ENCODE measurements at places on chromosomes 3 and 15.

- H3K4me1 ChIP-seq: no peaks in the 10 kb centered on the region
- no peak for DNase-seq
- H3K36me3 ChIP-seq: no peaks in the 10 kb centered on the region
- no peaks in the 10 kb centered on the region for H3K27me3 ChIP-seq
- H3K27ac ChIP-seq: no peak overlapping the region
- H3K4me3 ChIP-seq: no peak overlapping the region
Measured at GRCh38 chr3:120864541-120864940, 43.5 kb upstream of the STXBP5L start.

- no peak for DNase-seq
- no peaks in the 10 kb centered on the region for H3K4me1 ChIP-seq
- H3K4me3 ChIP-seq: no peak overlapping the region
- no peaks in the 10 kb centered on the region for H3K27me3 ChIP-seq
- no peak overlapping the region for H3K27ac ChIP-seq
- no peaks in the 10 kb centered on the region for H3K36me3 ChIP-seq
Measured at GRCh38 chr3:79516795-79517194, 251.0 kb downstream of the ROBO1 start.

- H3K4me3 ChIP-seq: no peak overlapping the region
- H3K27ac ChIP-seq: peak overlapping the region; percentile 15
- peak; percentile 12 for DNase-seq
- no peaks in the 10 kb centered on the region for H3K27me3 ChIP-seq
- no peaks in the 10 kb centered on the region for H3K36me3 ChIP-seq
Measured at GRCh38 chr15:78223396-78224022, 10.9 kb downstream of the ACSBG1 start.

DNA sequence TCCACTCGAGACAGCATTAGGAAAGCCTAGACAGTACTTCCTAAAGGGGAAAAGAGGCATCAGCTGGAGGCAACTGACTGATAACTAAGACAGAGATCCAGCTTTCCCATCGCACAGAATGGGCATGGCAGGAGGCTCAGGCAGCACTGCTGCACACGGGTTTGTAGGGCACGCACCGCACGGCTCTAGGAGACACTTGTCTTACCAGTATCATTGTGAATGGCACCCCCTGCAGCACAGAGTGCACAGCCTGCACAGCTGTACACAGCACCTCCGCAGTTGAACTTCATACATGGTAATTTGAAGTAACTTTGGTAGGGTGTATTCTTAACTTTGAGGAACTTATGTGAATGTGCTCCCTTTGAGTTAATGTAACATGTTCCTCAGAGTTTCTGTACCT is 281.6 kb downstream of the PLCL2 start:
- peaks cover 51% of the 10 kb centered on the region for H3K36me3 ChIP-seq
- H3K4me3 ChIP-seq: no peak overlapping the region
- no peak overlapping the region for H3K27ac ChIP-seq
- no peaks in the 10 kb centered on the region for H3K4me1 ChIP-seq

GRCh38 chr3:134939978-134940377 is 144.9 kb downstream of the EPHB1 start:
- no peaks in the 10 kb centered on the region for H3K27me3 ChIP-seq
- no peaks in the 10 kb centered on the region for H3K4me1 ChIP-seq
- DNase-seq: no peak
- H3K36me3 ChIP-seq: no peaks in the 10 kb centered on the region

DNA sequence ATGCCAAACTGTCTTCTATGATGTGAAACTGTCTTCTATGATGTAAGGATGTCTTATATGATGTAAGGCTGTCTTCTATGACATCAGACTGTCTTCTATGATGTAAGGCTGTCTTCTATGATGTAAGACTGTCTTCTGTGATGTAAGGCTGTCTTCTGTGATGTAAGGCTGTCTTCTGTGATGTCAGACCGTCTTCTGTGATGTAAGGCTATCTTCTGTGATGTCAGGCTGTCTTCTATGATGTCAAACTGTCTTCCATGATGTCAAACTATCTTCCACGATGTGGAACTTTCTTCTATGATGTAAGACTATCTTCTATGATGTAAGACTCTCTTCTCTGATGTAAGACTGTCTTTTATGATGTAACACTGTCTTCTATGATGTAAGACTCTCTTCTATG is 27.9 kb downstream of the MGLL start:
- peaks cover 29% of the 10 kb centered on the region for H3K4me1 ChIP-seq
- no peaks in the 10 kb centered on the region for H3K36me3 ChIP-seq
- no peak for DNase-seq
- no peaks in the 10 kb centered on the region for H3K27me3 ChIP-seq
- H3K4me3 ChIP-seq: no peak overlapping the region

GRCh38 chr3:74036568-74036967 is 411.8 kb upstream of the PDZRN3 start:
- DNase-seq: no peak
- H3K36me3 ChIP-seq: no peaks in the 10 kb centered on the region
- no peaks in the 10 kb centered on the region for H3K27me3 ChIP-seq
- no peak overlapping the region for H3K4me3 ChIP-seq

DNA sequence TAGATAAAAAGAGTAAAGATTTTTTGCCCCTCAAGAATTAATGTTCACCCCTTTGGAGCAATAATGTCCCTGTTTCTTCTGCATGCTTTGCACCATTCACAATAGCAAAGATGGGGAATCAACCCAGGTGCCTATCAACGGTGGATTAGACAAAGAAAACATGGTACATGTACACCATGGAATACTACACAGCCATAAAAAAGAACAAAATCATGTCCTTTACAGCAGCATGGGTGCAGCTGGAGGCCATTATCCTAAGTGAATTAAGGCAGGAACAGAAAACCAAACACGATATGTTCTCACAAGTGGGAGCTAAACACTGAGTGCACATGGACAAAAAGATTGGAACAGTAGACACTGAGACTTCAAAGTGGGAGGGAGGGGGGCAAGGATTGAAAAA is 35.2 kb downstream of the AAGAB start:
- no peak overlapping the region for H3K4me3 ChIP-seq
- H3K4me1 ChIP-seq: no peaks in the 10 kb centered on the region
- H3K27ac ChIP-seq: no peak overlapping the region
- H3K27me3 ChIP-seq: no peaks in the 10 kb centered on the region

DNA sequence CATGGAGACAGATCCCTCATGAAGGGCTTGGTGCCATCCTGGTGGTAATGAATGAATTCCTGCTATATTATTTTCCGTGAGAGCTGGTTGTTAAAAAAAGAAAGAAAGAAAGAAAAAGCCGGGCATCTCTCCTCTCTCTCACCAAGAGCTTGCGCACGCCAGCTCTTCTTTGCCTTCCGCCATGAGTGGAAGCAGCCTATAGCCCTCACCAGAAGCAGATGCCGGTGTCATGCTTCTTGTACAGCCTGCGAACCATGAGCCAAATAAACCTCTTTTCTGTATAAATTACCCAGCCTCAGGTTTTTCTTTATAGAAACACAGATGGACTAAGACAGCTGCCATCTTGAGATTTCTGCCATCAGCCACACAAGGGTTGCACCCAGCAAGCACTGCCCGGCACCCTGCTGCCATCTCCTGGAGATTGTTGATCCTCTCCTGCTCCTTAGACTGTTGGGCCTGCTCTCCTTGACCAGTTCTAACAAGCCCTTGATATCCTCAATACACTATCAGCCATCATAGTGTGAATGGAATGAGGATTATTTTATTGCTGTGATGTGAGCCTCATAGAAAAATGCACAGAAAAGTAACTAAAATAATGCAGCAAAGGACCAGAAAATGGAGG is 3.5 kb upstream of the AHSG start:
- DNase-seq: no peak
- no peak overlapping the region for H3K27ac ChIP-seq
- peaks cover 1% of the 10 kb centered on the region for H3K4me1 ChIP-seq
- no peak overlapping the region for H3K4me3 ChIP-seq
- peaks cover 3% of the 10 kb centered on the region for H3K27me3 ChIP-seq

DNA sequence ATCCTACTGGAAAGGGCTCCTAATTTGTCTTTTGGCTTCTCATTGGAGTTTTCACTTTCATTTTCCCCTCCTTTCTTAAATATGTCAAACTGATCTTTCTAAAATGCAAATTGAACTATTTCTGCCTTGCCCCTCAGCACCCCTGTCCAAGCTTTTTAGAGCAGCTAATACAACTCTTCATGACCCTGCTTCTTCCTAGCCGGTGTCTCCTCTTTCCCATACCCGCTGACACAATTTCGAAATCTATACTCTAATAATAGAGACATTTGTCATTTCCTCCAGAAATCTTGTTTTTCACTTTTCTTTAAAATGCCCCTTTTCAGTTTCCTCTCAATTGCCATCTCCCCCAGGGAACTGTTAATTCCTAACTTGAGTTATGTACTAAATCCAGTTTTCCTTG is 2.9 kb upstream of the EPHA3 start:
- no peak overlapping the region for H3K27ac ChIP-seq
- H3K4me1 ChIP-seq: peaks cover 17% of the 10 kb centered on the region
- peaks cover 40% of the 10 kb centered on the region for H3K27me3 ChIP-seq
- DNase-seq: no peak

DNA sequence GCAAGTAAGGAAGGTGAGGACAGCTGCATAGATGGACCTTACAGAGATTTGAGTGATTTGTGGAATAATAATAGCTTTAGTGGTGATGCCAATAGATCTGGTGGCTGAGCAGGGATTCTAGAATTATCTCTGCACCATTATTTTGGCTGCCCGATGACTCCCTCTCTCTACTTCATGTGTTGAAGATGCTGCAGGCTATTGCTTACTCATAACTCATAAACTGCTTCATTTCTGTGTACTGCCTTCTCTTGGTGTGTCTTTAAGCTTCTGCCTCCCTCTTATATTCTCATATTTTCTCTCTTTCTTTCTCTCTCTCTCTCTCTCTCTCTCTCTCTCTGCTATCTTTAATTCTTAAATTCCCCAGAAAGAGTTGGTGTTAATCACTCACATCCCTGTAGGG is 256.0 kb upstream of the TRIM42 start:
- H3K27me3 ChIP-seq: no peaks in the 10 kb centered on the region
- no peaks in the 10 kb centered on the region for H3K4me1 ChIP-seq
- no peak for DNase-seq
- no peak overlapping the region for H3K27ac ChIP-seq

DNA sequence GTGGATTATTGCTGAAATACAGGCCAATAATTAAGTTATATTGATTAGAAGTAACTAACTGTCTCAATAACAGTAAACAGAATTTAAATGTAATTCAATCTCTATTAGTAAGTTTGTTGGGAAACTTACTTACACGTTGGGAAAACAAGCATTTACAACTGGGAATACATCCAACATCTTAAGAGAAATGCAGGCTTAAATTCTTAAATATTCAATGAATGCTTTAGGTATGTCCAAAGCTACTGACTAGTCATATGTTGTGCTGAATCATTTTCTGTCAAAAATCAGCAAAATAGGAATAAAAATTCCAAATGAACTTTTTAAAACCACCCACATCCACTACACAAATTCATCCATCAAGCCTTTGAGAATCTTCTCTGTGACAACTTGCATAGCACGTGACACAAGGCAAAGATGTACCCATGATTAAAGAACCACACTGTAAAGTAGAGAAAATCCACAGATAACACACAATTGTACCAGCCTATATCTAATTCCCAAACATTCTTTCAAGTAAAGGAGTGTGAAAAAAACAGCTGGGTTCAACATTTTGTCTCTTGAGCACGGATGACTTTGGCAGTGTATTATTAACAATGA is 60.0 kb downstream of the NMNAT3 start:
- H3K27me3 ChIP-seq: no peaks in the 10 kb centered on the region
- no peaks in the 10 kb centered on the region for H3K36me3 ChIP-seq
- no peak overlapping the region for H3K27ac ChIP-seq
- H3K4me1 ChIP-seq: no peaks in the 10 kb centered on the region
- H3K4me3 ChIP-seq: no peak overlapping the region
- no peak for DNase-seq

- no peak overlapping the region for H3K4me3 ChIP-seq
- H3K36me3 ChIP-seq: no peaks in the 10 kb centered on the region
- H3K4me1 ChIP-seq: no peaks in the 10 kb centered on the region
- no peak for DNase-seq
- no peaks in the 10 kb centered on the region for H3K27me3 ChIP-seq
- no peak overlapping the region for H3K27ac ChIP-seq
Measured at GRCh38 chr3:73568371-73568862, 56.3 kb downstream of the PDZRN3 start.

DNA sequence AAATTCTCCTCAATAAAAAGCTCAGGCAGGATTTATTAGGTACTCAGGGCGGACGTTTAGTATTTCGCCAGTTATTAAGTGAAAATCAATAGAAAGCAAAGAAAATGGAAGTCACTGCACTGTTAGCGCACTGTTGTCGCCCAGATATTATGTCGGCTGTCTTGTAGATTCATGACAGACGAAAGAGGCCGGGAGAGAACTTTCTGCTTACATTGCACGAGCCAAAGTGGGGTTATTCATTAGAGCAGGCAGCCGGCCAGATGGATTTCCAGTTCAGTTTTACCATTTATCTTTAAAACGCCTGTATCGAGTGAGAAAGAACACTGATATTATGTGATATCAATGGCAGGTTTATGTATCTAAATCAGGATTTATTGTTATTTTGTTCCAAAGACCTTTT is 866.0 kb upstream of the NR2F2 start:
- H3K4me1 ChIP-seq: peaks cover 2% of the 10 kb centered on the region
- DNase-seq: no peak
- H3K27ac ChIP-seq: no peak overlapping the region
- no peak overlapping the region for H3K4me3 ChIP-seq

DNA sequence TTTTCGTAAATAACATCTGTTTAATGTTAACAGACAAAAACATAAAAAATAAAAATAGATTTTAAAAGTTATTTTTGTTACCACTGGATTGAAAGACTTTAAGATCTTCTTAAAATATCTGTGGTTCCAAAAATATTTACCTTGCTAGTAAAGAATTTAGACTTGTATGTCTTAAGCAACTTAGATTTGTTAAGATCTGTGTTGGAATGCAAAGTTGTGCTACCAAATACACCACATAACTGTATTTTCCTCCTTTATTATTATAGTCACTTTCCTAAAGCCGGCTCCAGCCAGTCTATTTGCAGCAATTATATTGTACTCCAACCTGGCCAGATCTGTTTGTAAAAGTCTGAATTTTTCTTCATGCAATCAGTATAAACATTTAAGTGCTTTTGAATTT is 63.7 kb downstream of the SPRED1 start:
- no peaks in the 10 kb centered on the region for H3K4me1 ChIP-seq
- H3K27me3 ChIP-seq: no peaks in the 10 kb centered on the region
- no peaks in the 10 kb centered on the region for H3K36me3 ChIP-seq
- no peak overlapping the region for H3K27ac ChIP-seq
